ENCODE measurements at places on chromosomes 7 and 10.
A peak's percentile ranks its signal among the peaks of the same experiment; 100 is the strongest.

DNA sequence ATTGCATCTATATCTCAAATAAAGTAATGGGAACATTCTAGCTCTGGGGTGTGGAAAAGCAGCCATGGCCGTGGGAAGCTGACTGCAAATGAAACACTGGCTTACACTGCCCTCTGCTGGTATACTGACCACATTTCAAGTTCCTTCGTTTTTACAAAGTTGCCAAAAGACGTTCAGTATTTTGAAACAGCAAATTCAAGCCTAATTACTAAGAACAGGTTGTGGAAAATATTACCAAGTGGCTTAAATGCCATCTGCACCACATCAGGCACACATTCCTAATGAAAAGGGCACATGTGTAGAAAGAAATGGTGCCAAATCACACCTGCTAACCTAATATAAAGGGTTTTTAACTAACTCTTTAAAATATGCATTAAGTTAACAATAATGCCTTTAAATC is 83.9 kb downstream of the JAZF1 start:
- DNase-seq, result peak; percentile 49

DNA sequence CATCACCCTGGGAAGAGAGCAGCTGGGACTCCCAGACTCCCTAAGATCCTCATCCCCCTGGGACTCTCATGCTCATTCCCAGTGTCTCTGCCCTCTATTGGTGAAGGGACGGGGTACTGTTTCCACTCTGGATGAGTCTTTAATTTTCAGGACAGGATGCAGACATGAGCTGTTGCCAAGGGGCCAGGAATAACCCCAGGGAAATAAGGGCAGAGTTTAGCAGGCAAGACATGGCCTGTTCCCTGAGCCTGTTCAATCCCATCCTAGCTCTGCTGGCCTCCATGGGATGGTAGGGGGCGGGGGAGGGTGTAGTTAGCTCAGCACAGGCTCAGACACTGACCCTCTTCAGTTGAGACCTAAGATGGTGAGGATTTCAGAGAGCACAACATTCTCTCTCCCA is 14.0 kb downstream of the C10orf105 start:
- DNase-seq, result no peak

DNA sequence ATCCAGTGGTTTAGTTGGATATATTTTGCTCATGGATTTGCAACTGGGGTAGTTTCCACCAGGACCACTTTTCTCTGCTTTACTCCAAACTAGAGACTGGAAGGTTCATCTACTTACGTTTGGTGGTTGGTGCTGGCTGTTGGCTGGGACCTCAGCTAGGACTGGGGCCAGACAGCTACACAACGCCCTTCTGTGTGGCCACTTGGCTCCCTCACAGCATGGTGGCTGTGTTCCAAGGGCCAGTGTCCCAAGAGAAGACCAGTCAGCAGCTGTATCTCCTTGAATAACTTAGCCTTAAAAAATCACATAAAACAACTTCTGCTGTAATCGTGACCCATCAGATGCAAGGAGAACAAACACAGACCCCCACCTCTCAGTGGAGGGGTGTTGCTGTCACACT is 4.2 kb upstream of the KCNH2 start:
- no peak for DNase-seq

DNA sequence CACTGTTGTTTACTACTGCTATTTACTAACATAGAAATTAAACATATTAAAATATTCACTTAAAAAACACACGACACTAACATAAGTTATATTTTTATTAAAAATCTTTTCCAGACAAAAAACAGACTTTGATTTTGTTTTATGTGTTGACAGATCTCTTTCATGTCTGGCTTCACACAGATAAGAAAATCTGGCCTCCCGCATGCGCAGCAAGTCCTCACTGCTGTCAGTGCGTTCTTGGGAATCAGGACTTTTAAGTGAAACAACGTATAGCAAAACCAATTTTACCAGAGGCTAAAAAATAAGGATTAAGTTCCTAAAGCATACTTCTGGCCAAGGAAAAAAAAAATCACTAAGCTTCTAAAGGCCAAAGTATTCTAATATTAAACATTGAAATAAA is 1.2 kb upstream of the IDI1 start:
- no peak for DNase-seq

- DNase-seq, result no peak
These were observed 790 bp downstream of the ADAM22 start for GRCh38 chr7:87934699-87935383.

DNA sequence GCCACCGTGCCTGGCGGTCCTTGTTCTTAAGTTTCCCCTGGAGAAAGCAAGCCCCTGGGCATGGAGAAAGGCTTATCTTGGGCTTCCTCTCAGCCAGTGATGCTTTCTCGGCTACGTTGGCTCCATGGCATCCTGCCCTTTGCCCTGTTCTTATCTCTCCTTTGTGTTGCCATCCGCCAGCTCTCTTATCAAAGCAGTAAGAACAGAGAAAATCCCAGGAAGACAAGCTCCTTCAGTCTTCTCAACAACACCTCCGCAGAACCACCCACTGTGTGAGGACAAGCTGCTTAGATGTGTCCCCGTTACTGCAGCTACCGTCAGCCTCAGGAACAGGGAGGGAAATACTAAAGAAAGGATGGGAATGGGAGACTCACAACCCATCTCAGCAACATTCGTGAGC is 3.3 kb downstream of the PLEKHS1 start:
- DNase-seq, result no peak

GRCh38 chr7:63043657-63044543 is 954.7 kb upstream of the ZNF722 start:
- DNase-seq, result no peak

GRCh38 chr7:130492523-130493274 is 814 bp downstream of the MEST start:
- no peak for DNase-seq

DNA sequence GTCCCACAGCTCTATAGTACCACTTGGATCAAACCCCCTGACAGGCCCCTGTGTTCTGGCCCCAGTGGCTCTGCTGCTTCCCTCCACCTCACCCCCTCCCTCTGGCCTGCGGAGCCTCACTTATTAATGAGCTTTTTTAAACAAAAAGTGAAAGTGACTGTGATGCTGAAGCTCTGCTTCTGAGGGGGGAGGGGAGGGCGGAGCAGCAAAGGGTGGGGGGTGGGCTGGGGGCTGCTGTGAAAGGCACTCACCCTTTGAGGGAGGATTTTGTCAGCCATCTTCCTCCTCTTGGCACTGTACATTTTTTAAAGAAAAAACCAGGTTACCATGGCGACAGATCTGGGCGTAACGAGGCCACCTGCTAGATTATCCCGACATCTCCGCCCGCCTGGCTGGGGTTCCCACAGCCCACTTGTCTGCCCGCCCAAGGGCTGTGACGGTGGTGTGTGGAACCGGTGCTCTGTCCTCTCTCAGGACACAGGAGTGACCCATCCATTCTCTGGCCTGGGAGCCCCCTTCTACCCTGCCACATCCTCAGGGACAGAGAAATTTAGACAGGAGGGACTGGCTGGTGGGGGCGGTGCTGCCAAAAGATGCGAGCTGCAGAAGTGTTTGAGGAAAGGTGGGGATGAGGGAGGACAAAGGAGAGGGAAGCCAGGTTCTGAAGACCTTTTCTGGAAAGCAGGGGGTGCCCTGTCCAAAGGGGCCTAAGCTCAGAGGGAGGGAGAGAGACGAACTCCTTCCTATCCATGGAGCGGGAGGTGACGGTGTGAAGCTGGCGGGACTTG is 4.9 kb downstream of the SMARCD3 start:
- no peak for DNase-seq

DNA sequence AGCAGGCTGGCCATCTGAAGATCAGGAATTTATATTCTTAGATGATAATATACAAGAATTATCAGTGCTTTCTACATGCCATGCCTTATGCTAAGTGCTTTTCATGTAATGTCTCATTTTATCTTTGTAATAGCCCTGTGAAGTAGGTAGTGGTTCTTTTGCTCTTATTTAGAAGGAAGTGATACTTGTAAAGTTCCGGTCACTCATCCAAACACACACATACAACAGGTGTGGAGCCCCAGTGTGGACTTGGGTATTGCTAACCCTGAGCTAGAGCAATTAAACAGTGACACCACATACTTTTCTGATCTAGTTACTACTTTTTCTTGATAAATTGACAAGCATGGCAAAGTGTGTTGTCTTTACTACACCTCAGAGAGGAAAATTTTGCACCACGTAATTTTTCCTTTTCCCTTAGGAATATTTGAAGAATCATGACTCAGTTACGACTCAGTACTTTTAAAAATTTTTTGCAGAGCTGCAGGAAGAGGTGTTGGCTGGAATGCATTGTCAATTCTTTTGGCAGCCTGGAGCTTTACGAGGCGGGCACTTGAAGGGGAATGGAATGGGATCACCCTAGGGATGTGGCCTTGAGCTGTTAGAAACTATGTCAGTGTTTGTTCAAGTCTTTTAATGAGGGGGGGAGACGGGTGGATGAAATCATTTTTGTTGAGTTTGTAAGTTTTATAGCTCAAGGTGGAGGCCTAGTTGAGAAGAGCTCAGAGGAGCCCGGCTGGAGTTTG is 212.5 kb upstream of the CELF2 start:
- no peak for DNase-seq

- DNase-seq, result no peak
These were observed 731 bp upstream of the CRPPA start for GRCh38 chr7:16422103-16422435.

DNA sequence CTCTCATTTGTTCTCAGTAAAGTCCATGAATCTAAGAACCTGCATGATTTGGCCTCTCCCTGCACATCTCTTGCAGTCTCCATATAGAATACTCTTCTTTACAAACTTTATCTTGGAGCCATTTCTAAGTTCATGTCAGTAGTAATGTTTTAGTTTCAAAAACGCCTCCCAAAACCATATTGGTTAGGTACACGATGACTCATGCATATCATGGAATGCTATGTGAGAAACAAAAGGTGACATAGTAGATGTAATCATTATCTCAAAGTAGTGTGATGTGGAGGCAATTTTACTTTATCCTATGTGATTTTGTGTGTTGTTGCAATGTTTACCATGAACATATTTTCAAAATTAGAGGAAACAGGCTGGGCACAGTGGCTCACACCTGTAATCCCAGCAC is 520.7 kb downstream of the KCNMA1 start:
- no peak for DNase-seq

GRCh38 chr10:131972474-131973071 is 9.2 kb downstream of the BNIP3 start:
- DNase-seq, result no peak

DNA sequence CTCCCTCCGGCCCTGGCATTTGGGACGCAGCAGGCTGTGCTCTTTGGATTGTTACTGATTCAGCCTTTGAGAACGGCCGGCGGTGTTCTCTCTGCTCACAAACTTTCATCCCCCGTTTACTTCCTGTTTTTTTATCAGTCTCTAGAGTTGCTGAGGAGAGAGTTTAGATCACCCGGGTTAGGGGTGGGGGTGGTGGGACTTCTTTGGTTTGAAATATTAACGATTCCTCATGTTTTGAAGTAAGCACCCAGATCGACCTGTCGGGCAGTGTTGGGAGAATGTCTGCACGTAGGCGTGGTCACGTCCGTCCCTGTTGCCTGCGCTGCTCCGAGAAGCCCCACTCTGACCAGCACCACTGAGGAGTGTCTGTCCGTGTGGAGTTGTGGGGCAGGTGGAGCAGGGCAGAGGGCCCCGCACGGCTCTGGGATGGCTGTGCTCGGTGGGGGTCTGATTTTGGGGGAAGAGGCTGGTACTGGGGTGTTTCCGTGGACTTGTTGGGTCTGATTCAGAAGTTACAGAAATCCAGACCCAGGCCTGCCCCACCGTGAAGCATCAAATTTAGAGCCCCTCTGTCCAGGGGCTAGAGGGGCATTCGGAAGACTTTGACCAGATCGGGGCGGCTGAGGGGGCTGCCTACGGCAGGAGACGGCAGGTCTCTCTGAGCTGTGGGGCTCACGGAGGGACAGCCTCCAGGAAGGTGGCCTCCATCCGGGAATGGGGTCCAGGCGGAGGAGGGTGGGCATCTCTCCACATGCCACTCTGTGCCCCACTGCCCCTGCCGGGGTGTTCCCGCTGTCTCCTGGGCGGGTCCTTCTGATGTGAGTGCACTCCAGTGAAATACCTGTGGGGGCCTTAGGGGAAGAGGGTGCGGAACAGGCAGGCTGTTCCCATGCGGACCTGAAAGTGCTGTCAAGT is 7.4 kb downstream of the INPP5A start:
- no peak for DNase-seq

- peak; percentile 3 for DNase-seq
These were observed 243.2 kb upstream of the TMEM229A start for GRCh38 chr7:124276005-124276622.

GRCh38 chr10:66463611-66464010 is 462.2 kb upstream of the LRRTM3 start:
- no peak for DNase-seq

GRCh38 chr10:29635711-29636144 is 957 bp upstream of the SVIL start:
- no peak for DNase-seq

DNA sequence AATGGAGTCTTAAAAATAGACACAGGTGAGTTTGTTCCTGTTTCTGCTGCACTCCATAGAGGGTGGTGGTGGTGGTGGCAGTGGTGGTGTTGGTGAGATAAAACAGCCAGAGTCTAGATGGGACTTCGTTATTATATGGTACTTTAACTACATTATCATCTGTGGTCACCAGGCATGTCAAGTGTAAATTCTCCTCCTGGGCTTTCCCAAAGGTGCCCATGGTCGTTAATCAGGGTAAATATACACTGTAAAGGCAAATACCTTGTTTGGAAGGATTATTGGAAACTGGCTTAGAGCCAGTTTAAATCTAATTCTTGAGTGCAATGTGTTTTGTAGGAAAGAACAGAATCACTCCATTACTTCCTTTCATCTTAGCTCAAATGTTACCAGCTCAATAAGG is 21.5 kb upstream of the COMMD3 start:
- DNase-seq, result no peak

DNA sequence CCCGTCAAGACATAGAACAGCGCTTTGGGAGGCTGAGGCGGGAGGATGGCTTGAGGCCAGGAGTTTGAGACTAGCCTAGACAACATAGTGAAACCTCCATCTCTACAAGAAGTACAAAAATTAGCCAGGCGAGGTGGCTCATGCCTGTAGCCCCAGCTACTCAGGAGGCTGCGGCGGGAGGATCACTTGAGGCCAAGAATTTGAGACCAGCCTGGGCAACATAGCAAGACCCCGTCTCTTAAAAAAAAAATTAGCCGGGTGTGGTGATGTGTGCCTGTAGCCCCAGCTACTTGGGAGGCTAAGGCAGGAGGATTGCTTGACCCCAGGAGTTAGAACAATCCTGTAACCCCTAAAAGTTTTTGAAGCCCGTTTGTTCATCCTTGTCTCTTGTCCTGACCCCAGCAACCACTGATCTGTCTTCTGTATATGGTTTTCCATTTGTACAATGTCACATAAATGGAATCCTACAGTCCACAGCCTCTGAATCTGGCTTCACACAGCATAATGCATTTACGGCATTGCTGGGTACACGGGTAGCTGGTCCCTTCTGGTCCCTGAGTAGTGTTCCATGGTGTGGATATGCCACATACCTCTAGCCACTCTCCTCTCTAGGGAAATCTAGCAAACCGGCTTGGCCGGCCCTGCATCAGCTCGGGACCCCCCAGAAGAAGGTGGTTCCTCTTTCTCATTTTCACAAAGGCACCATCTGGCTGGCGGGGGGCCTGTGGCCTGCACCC is 8.4 kb downstream of the GTF2IRD1 start:
- no peak for DNase-seq
